ENCODE measurements at places on chromosomes 12 and 14.

DNA sequence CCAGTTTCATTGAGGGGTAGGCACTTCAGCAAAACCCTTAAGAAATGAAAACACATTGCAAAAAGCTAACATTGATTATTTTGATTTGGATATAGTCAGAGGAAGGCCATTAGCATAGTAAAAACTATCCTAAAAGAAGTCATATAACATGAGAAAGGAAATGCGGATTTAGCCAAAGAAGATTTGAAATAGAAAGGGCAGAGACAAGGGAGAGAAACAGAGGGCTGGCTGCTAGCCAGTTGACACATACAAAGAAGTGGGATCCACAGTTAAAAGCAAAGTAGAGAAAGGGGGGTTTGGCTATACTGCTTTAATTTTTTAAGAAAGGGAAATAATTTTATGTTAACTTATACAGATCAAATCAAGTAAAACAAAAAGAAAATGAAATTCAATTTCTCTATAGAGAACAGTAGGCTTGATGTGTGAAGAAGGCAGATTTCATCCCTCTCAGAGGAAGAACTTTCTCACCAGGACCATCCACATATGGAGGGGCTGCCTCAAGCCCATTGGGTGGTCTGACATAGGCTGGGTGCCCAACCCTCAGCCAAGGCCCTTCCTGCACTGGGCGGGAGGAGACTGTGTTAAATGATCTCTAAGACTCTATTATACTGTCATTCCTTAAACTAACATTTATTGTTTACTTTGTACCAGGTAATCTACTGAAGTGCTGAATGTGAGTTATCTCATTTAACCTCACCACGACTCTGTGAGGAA lies 420.3 kb downstream of the CCDC91 start:
- no peak for DNase-seq

- no peak for DNase-seq
Measured at GRCh38 chr12:124616394-124617221, 49.2 kb upstream of the NCOR2 start.

DNA sequence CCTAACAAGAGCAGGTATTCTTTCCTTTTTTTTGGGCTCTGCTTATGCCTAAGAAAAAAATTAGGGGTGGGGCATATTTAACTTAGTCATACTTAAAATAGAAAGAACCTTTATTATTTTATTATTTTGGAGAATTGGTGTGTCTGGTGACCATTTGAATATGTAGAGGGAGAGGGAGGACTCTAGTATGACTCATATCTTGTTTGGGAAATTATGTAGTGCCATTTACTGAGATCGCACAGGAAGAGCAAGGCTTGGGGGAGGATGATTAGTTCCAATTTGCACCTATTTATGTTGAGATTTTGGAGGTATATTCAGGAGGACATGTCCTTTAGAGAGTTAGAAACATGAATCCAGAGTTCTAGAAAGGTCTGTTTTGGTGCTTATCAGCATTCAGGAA lies 9.9 kb downstream of the ZNF410 start:
- DNase-seq = no peak

- DNase-seq = no peak
Measured at GRCh38 chr12:113609692-113610469, 138.2 kb upstream of the LHX5 start.

- no peak for DNase-seq
Measured at GRCh38 chr14:96629558-96630222, 127.5 kb downstream of the PAPOLA start.

GRCh38 chr12:30015631-30016337 lies 232.0 kb upstream of the TMTC1 start:
- DNase-seq = no peak

GRCh38 chr12:50720085-50720484 lies 43.8 kb upstream of the ATF1 start:
- no peak for DNase-seq

GRCh38 chr14:87896393-87897380 lies 96.3 kb downstream of the GALC start:
- DNase-seq = no peak

GRCh38 chr12:61894168-61894567 lies 366.0 kb upstream of the USP15 start:
- DNase-seq = no peak

GRCh38 chr14:68363843-68364767 lies 428.8 kb downstream of the ZFP36L1 start:
- DNase-seq = no peak

- no peak for DNase-seq
Measured at GRCh38 chr12:24709216-24709615, 239.7 kb downstream of the BCAT1 start.

GRCh38 chr12:121533394-121534090 lies 47.3 kb downstream of the KDM2B start:
- DNase-seq = no peak

DNA sequence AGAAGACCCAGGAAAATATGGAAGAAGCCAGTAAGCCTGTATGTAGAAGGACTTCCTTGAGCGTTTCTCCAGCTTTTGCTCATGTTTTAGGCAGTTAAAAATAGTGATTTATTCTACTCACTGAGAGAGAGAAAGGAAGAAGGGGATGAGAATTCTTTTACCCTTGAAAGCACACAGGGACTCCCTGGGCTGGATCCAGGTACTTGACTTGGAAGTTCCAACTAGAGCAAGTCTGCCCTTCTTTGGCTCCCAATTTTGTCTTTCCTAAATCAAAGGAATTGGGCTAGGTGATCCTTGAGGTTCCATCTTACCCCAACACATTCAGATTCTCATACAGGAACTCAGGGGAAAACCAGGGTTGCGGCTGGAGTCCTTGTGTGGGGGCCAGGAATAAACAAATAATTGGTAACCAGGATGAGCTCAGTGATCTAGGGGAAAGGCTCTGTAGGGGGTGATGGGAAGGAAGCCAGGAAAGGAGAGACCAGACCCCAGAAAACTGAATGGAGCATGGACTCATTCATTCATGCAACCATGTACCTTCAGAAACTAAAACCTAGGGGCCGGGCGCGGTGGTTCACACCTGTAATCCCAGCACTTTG lies 11.5 kb upstream of the ITGA5 start:
- no peak for DNase-seq

- DNase-seq = no peak
Measured at GRCh38 chr12:73612551-73612950, 925.1 kb upstream of the ATXN7L3B start.

GRCh38 chr14:90518069-90518940 lies 121.5 kb downstream of the CALM1 start:
- no peak for DNase-seq

DNA sequence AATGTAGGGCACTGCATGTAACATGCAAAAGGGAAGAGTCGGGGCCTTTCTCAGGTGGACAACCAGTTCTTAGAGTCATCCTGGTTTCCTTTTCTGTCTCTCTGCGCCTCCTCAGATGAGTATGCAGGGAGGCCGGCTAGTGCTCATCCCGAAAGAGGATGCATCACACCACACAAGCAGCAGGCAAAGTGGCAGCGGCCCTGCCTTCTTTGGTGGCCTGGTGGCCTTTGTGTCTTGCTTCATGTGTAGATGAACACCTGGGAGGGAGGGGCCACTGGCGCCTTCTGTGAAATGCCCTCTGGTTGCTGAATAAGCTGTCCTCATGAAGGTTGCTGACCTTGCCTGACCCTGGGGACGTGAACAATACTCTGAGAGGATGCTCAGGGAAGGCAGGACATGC lies 18.0 kb downstream of the SLC24A4 start:
- DNase-seq = no peak

- DNase-seq = no peak
Measured at GRCh38 chr14:98513558-98513957, 758.4 kb downstream of the BCL11B start.

- no peak for DNase-seq
Measured at GRCh38 chr12:116336542-116337065, 59.1 kb upstream of the MED13L start.

- DNase-seq = no peak
Measured at GRCh38 chr14:87908550-87908949, 84.4 kb downstream of the GALC start.

- DNase-seq = no peak
Measured at GRCh38 chr14:57057803-57058202, 210.9 kb downstream of the EXOC5 start.

- DNase-seq = no peak
Measured at GRCh38 chr12:57008178-57008577, 1.8 kb upstream of the ZBTB39 start.

GRCh38 chr12:112163471-112163991 lies 38.2 kb downstream of the TRAFD1 start:
- no peak for DNase-seq
